ENCODE measurements at places on chromosomes 2 and 18.

DNA sequence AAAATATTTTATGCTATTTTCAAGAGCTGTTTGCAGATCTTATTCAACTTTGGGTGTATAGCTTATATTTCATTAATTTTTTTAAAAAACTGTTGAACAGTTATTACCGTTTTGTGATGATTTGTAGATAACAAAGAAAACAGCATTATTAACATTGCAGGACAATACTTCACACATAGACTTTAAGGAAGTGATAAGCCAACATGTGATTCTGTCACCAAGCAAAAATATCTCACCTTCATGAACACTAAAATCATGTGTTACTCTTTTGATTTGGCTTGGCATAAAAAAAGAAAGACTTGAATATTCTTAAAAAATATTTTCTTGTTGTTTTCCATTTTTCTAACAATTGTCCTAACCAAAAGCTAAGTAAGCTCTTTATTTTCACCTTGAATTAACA, 33.0 kb downstream of the SLC35F5 start:
- no peak for DNase-seq

DNA sequence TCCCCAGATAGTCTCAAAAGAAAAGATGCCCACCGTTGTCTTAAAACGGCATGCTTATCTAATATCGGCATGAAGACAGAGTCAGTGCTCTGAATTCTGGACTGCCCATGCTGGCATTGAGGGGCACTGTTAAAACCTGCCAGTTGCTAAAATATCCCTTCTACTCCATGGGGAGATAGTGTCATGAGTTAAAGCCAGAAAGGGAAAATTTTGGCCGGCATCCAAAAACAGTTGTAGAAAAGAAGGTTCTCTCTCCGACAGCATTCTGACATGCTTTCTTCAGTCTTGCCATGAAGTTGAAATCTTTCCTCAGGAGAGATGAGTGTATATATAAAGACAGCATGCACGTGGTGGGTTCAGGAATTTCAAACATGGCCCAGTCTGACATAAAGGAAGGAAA, 401.3 kb upstream of the PIK3C3 start:
- DNase-seq = no peak

DNA sequence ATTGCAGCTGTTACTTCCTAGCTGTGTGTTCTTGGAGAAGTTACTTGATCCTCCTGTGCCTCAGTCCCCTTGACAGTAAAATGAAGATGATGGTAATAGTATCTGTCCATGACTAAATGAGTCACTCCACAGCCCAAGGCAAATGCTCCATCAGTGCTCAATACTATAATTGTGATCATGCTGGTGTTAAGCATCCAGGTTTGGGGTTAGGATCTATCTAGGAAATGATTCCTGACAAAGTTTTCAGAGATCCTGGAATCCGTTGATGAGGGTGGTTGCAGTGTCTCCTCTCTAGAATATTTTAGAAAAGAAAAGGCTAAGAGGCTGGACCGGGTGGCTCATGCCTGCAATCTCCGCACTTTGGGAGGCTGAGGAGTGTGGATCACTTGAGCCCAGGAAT, 2.7 kb upstream of the PRELID3A start:
- no peak for DNase-seq

DNA sequence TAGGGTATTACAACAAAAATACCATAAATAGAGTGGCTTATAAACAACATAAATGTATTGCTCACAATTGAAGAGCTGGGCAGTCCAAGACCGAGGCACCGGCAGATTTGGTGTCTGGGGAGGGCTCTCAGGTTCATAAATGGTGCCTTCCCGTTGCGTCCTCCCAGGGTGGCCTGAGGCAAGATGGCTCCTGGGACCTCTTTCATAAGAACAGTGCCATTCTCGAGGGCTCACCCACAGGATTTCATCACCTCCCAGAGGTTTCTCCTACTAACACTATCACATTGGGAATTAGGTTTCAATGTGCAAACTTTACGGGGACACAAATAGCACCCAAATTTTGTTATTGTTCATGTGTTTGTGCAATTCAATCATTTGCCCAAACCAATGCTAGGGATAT, 793.5 kb upstream of the HS6ST1 start:
- DNase-seq = no peak

GRCh38 chr18:32683044-32683443, 89.8 kb downstream of the KLHL14 start:
- DNase-seq = no peak

GRCh38 chr2:241072553-241073165, 29.4 kb downstream of the MTERF4 start:
- DNase-seq = no peak

DNA sequence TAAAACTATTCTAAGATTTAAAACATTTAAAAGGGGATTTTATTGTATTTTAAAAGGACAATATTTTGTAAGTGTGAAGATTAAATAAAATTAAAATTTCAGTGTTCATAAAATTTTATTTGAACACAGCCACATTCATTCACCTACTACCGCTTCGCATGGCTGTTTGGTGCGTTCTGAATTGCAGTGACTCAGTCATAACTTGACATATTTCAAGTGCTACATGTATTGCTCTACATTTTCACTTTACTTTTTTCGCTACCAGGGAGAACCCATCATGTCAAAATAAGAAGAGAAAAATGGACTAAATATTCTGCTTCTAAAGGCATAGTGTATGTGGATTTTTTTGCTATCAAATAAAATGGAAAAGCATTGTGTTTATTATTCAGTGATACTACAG, 8.7 kb downstream of the PTH2R start:
- no peak for DNase-seq

GRCh38 chr18:4672162-4672561, 217.1 kb upstream of the DLGAP1 start:
- no peak for DNase-seq

DNA sequence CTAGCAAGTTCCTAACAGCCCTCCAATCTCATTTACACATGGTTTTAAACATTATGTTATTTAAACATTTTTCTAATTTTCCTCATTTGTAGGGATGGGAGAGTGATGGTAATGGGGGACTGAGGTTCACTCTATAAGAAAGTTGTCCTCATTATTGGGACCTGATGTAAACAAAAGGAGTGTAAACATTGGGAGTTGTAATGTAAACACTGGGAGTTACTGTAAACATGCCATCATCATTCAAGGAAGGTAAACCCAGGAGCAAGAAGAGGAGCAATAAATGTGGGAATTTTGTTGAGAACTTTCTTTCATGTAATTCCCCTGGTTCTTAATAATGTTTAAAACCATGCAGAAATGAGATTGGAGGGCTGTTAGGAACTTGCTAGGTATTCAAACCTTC, 17.8 kb downstream of the RFTN2 start:
- DNase-seq = no peak

DNA sequence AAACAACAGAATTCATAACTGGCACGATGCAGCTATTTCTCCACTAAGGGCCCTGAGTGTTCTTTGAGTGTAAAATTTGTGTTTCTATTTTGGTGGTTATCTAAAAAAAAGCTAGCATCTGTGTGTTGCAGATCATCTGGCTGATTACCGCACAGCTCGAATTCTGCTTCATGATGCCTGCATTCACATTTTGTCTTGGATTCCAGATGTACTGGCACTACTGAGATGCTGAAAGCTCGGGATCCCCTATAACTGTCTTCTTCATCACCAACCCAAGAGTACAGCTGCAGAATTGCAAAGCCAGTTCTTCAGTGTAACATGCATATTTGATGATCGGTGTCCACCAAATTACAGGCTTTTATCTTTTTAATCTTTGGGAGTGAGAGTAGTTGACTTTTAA, 51.6 kb upstream of the ZNF532 start:
- DNase-seq = no peak

- no peak for DNase-seq
Observed at GRCh38 chr18:72772916-72773315, 94.9 kb downstream of the NETO1 start.

DNA sequence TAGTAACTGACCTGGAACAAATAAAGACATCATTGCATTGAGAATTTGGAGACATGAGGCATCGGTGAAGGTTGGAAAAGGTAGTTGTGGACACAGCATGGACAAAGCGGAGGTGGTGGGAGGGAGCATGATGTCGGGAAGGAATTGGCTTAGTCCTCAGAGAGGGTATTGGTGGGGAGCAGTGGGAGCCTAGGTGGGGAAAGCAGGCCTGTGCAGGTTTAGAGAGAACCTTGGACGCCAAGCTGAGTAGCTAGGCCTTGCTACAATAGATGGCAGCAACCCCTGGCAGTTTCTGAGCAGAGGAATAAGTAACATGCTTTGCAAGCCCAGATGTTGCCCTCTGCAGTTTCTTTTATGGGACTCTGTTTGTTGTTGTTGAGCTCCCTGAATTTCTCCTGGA, 177.1 kb upstream of the LHCGR start:
- DNase-seq = no peak

GRCh38 chr2:62538756-62539155, 32.8 kb upstream of the TMEM17 start:
- no peak for DNase-seq

DNA sequence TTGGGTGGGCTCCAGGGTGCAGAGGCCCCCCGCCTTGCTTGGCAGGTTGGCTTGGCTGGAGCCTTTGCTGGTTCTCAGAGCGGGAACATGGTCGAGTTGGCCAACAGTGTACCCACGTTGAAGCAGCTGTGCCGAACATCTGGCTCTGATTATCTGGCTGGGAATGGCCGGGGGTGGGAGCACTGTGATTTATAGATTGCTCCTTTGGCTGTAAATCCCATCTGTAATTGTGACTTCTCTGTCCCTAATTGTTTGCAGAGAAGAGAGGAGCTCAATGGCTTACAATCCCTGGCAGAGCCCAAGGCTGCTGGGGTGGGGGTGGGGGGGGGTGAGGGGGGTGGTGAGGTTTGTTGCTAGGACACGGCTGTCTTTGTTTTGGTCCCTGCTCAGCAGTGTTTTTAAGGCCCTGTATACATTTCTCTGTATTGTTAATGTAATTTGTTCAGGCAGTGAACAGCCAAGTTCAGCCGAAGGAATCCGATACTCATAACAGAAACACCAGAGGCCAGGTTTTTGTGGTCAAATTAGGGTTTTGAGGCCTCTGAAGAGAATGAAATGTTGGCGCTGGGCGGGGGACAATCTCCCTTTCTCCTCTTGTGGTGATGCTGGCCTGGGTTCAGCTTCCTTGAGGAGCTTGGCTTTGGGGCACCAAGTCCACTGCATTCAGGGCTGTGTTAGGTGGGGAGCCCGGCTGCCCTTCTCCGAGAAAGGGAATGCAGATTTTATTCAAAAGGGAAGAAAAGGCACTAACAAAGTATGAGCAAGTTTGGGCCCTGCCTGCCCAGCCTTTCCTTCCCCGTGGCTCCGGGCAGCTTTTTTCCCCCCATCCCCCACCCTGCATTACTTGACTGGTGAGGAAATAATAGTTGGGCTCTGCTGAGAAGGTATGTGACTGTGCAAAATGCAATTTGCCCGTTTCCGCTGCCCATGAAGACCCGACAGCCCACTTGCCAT, 82.5 kb downstream of the TCF7L1 start:
- no peak for DNase-seq

- DNase-seq = no peak
Observed at GRCh38 chr2:11344956-11345677, 681 bp upstream of the ROCK2 start.

DNA sequence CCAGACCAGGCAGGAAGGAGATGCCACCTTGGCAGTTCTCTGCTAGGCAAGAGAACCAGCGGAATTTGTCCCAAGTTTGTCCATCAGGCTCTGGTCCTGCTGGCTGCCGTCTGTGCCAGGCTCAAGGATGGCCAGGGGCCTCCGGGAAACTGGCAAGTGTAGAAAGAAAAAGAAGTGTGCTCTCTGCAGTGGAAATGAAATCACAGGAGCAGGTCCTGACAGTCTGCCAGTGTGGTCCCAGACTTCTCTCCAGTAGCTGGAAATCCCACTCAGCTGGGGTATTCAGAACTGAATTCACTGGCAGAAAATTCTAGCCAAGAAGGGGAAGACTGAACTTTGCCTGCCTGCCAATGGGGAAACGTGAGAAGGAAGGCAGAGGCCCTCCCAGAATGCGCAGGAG, 91.0 kb downstream of the STPG4 start:
- DNase-seq = no peak

- DNase-seq = no peak
Observed at GRCh38 chr2:239122421-239123110, 274.7 kb downstream of the TWIST2 start.

DNA sequence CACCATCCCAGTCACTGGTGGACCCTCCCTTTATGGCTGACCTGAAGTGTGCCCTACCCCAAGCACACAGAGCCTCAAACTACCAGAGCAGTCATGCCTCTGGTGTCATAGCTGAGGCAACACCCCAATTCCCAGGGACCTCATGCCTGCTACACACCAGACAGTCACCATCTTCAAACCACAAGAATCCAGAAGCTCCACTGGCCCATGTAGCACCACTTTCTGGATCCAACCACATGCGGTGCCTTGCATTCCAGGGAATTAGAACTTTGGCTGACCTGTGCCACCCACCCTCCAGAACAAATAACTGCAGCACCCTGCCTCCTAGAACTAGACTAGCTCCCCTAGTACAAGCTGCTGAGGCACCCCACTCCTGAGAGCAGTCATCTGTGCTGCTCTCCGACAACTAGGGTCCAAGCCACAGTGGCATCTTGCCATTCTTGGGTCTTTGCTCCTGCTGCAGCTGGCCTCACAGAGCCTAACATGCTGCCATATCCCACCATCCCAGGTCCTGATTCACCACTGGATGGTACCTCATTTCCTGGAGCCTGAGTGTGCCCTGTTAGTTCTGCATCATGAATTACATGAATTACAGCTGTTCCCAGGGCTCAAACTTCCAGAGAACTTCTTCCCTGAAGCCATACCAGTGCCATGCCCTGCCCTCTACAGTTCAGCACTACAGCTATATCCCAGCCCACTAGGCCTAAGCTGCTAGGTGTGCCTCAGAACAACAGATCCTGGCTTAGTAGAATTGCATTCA, 243.8 kb upstream of the CHST9 start:
- no peak for DNase-seq

DNA sequence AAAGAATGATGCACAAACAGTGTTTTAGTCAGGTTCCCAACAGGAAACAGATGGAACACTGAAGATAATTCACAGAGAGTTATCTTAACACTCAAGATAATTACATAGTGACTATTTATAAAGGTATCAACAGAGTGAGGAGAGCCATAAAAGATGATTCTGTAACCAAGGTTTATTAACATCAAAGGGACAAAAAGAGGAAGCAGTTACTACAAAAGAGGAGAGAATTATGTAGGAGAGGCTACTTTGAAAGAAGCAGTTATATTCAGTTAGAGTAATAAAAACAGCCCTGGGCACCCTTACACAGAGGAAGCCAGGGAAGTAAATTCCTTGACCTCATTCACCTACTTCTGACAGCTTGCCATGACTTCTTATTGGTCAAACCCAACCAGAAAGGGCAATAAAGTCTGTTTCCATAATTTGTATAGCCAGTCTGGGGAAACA, 326.5 kb upstream of the SLC39A10 start:
- no peak for DNase-seq

GRCh38 chr2:113304702-113305101, 26.0 kb upstream of the PAX8 start:
- DNase-seq = no peak

DNA sequence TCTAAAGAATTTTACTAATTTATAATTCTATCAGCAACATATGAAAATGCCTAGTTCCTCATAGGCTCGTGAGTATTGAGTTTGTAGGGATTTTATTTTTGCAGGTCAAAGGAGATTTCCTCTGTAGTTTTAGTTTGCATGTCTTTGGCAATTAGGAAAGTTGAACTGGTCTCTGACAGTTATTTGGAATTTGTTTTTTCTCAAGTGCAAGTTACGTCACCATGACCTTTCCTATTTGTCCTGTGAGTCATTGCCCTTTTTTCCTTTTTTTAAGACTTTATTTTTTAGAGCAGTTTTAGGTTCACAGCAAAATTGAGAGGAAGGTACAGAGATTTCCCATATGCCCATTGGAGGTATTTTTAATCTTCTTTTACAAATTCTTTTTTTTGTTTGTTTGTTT, 29.0 kb downstream of the RAMP1 start:
- no peak for DNase-seq

GRCh38 chr18:25223211-25223610, 128.8 kb downstream of the ZNF521 start:
- DNase-seq = no peak

All from activated CD4-positive, alpha-beta T cell treated with anti-CD3 and anti-CD28 coated beads for 4 hours (primary cell).